ENCODE measurements at places on chromosomes 3 and 15. TPM values are rescaled to one million over a fixed set of nuclear protein-coding genes. Genes with fewer than 3 reads are reported as not detected.

- DNase-seq, result peak; percentile 71
These were observed 660.1 kb upstream of the CFAP20DC start for GRCh38 chr3:59709702-59710553.

The ETFA gene
- 108 TPM for total RNA-seq

DNA sequence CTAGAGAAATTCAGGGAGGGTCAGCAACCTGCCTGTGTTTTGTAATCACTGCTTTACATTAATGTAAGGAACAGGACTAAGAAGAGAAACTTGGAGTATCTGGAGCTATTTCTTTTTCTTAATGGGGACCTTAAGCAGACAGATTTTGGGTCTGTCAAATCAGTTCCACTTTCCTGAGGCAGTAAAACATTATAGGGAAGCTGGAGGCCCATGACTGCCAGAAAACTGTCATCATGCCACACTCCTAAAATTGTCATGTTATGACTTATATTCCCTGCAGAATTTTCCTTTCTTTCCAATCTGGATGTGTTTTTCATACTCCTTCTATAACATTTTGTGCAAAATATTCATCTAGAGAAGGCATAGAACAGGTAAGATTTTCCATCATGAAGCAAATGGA is 28.8 kb downstream of the DGKG start:
- DNase-seq, result no peak

DNA sequence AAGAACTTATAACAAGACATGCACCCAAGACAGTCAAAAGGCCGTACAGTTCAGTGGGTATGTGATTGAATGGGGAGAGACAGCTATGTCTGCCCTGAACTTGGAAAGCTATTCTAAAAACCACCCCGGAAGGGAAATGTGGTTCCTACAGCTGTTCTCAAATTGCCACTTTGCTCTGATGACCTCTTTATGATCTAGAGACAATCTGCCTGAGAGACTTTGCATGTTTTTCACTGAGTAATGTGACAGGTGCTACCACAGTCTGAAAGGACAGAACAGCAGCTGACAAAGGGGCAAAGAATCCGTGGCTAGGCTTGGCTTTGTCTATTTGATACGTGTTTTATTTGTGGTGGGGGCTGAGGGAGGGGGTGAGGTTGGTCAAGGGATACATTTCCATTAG is 148.3 kb upstream of the NPHP3 start:
- DNase-seq, result no peak

The CD96 gene
- 293 TPM for total RNA-seq

The ARRDC4 gene
- total RNA-seq, result 0.18 TPM

DNA sequence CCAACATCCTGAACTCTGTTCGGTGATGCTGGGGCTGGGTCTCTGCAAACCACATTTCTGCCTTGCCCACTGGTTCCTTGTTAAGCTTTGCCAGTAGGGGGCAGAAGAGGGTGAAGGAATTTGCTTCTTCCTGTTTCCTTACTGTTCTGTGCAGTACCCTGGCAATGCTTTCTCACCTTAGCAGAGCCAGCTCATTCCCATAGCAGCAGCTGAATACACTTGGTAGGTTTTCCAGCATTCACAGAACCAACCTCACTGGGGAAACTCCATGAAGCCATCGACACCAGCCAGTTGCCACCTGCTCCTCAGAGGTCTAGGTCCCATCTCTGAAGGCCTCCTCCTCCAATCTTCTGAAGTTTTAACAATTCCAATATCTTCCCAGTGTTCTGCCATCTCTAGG is 308.4 kb downstream of the PDCD6IP start:
- peak; percentile 21 for DNase-seq

The RHCG gene
- not detected for total RNA-seq

The SRGAP3 gene
- total RNA-seq, result 5.3 TPM

DNA sequence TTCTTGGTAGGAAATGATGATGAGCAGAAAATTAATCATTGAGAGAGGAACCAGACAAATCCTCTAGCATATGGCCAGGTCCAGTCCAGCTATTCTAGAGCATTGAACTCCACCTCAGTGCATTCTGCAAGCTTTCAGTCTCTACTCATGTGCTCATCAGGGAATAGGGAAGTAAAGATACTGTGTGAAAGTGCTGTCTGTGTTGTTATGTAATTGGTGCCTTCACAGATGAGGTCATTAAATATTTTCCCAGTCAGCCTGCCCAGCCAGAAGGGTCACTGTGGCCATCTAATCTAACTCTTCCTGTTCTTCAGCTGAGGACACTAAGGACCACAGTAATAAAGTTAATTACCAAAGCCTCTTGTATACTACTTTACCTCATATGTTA is 28.2 kb downstream of the C3orf62 start:
- no peak for DNase-seq

The RNF7 gene
- 58.5 TPM for total RNA-seq

GRCh38 chr3:185263423-185263822 is 9.6 kb upstream of the EHHADH start:
- DNase-seq, result no peak

DNA sequence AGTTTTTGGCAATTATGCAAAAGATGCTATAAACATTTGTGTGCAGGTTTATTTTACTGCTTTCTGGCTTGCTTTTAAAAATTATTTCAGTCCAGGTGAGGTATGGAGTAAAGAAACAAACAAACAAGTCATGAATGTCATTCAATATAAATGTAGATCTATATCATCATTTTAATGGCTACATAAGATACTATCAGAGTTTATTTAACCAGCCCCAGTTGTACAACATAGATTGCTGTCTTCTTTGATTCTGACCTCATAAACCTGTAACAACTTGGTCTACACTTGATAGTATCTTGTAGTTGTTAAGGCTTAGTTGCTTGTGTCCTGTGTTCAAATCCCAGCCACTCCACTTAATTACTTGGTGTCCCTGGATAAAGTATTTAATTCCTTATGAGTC is 46.0 kb upstream of the RNU6-1 start:
- no peak for DNase-seq

DNA sequence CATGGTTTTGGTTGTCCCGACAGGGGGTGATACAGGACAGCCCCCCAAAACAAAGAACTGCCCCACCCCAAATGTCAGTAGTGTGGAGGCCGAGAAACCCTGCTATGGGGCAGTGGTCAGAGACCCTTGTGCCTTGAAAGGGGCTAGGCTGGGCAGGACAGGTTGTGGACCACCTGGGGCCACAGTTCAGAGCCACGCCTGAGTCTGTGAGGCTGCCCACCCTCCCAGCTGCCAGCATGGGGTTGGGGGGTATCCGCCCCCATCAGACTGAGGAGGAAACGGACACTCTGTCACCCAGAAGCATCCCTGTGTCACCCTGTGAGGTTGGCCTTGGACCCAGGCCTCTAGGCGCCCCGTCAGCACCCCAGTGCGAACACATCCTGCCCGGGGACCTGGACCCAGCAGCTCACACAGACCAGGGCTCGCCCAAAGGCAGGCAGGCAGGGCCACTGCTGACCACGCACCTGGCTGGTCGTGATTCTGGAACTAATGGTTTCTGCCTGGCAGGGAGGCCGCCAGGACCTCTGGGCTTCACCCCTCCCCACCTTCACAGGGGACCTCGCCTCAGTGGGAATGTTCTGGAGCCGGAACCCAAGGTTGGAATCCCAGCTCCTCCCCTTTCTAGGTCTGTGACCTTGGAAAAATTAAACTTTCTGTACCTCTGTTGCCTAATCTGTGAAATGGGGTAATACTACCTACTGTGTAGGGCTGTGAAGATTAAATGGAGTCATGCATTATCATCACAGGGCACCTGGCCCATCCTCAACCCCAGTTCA is 1.4 kb downstream of the SLC41A3 start:
- DNase-seq, result no peak

GRCh38 chr3:146065573-146066006 is 95.4 kb downstream of the PLOD2 start:
- peak; percentile 35 for DNase-seq

- no peak for DNase-seq
These were observed 283.8 kb upstream of the ADAMTS9 start for GRCh38 chr3:64971602-64972001.

GRCh38 chr15:52649686-52650085 is 29.5 kb downstream of the ATOSA start:
- no peak for DNase-seq

DNA sequence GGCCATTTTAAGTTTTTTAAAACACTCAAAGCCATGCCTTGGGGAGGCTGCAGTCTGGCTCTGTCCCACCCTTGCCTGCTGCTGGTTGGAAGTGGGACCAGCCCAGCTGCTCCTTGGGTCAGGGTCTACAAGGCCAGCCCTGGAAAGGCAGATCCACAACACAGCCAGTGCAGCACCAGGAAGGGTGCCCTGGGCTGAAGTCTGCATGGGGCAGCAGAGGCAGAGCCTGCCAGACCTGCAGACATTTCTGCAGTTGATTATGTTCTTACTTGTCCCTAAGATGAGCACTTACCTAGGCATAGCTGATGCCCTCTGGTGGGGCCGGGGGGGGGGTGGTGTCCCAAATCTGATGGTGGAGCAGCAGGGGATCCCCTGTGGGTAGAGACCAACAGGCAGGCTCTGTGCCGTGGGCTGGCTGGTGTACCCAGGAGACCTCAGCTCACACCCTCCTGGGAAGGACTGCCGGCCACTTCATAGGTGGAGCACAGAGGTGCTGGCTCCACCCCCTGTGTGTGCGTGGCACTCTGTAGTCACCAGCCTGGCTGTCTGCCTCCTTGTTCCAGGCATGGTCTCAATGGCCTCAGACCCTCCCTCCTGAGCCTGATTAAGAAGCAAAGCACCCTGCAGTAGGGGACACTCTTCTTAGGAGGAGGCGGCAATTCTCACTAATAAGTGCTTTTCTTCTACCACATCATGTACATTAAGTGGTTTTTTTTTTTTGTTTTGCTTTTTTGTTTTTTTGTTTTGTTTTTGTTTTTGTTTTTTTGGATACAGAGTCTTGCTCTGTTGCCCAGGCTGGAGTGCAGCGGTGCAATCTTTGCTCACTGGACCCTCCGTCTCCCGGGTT is 97.4 kb upstream of the KLF13 start:
- no peak for DNase-seq

The NAA80 gene
- 28.5 TPM for total RNA-seq

DNA sequence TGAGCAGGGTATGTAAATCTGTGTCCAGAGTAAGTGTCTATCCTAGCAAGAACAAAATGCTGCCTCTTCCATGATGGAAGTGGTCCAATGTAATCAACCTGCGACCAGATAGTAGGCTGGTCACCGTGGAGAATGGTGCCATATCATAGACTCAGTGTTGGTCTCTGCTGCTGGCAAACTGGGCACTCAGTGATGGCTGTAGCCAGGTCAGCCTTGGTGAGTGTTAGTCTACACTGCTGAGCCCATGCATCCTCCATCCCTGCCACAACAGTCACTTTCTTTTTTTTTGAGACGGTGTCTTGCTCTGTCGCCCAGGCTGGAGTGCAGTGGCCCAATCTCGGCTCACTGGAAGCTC is 69.3 kb downstream of the CHRD start:
- DNase-seq, result no peak

- DNase-seq, result no peak
These were observed 254.6 kb upstream of the RBMS3 start for GRCh38 chr3:29026286-29026685.

The TMEM266 gene
- not detected for total RNA-seq

- no peak for DNase-seq
These were observed 248.8 kb downstream of the NSUN3 start for GRCh38 chr3:94311651-94312050.

DNA sequence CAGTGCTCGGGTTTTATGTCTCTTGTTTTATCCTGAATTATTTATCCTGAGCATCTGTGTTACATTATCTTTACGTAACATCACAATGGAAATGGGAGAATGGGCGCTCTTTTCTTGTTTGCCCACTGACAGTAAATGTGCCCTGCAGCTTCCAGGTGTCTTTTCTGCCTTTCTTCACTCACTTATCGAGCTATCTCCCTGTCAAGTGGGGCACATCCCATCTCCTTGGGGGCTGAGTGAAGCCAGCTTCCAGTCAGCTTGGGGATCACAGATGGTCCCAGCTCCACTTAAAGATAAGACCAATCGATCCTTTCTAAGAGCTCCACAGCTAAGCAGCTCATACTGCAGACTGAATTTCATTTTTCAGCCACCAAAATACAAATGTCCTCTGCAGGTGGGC is 125.8 kb downstream of the KBTBD8 start:
- DNase-seq, result no peak

DNA sequence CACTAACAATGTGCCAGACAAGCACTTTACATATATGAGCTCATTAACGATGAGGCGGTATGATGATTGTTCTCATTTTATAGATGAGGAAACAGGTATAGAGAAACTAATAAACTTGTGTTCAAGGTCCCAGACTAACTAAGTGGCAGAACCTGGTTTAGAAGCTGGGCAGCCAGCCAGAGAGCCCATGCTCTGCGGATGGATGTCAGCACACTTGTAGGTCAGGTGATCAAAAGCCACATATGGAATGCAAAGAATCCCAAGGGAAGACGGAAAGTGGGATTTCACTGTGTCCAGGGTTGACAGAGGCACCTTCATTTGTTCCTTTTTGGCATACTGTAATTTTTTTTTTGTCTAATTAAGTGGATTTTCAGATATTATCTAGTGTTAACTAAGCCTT is 103.7 kb downstream of the EFL1 start:
- DNase-seq, result no peak

The ZDHHC23 gene
- total RNA-seq, result 1.8 TPM

The KCNMB3 gene
- 1.2 TPM for total RNA-seq

The HIGD2B gene
- total RNA-seq, result 0.24 TPM

The DENND6A gene
- total RNA-seq, result 22.8 TPM

DNA sequence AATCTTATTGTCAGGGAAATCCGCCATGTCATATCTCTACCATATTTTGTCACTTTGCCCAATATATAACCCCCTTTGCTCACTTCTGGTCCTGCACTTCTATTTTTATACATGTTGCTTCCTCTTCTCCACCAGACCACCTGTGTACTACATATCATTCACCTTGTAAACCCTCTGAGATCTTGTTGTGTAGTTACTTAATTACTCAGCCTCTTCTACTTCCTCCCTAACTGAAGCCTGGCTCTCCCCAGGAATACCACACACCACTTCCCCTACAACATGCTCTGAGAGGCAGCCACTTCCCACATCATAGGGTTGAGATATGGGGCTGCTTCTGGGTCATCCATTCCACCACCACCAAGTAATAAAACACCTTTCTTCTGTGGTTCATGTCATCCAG is 10.0 kb downstream of the HEXA start:
- DNase-seq, result peak; percentile 81

- DNase-seq, result no peak
These were observed 121.9 kb downstream of the NEO1 start for GRCh38 chr15:73174171-73174570.

Data from activated CD8-positive, alpha-beta T cell treated with anti-CD3 and anti-CD28 coated beads, Interleukin-2, amount 10 ng/mL, durations not matched to agents 7 days and 5 days (primary cell).